ENCODE measurements at places on chromosomes 12 and 14. TPM values are rescaled to one million over a fixed set of nuclear protein-coding genes. Genes with fewer than 3 reads are reported as not detected.

ADAM21 gene
- not detected for total RNA-seq

DNA sequence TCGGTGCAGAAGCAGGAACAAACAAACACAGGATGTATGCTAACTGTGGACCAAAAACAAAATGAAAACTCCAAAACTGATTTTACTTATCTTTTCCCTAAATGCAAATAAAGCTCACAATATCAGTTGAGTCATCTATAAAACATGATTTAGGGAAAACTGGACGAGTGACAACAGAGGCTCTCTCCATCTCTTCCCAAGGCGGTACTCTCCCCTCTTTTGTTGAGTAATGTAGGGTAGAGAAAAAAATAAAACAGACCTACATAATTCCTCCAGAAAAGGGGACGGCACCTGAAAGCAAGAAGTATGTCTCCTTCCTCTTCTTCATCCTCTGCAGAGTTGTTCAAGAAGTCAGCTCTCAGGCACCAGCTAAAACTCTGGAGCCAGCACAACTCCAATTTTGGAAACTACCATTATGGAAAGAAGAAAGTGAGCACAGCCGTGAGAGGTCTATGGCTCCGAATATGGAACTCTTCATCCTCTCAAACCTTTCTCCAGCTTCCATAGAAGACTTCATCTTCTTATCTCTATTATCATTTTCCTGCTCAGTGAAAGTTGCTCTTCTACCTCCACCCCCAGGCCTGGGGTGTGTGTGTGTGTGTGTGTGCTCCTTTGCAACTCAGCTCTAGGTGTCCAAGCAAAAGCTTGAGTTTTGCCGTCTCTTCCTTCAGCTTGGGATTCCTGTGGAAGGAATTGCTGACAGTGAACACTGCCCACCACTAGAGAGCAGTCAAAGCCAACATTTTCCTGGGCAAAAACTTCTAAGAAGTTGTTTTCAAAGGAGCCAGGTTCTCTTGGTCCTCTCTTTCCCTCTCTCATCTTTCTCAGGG lies 155.4 kb downstream of the DIO2 start:
- DNase-seq = peak; percentile 63

KRT85 gene
- total RNA-seq = not detected

GRCh38 chr12:118059341-118060191 lies 1.4 kb downstream of the WSB2 start:
- peak; percentile 33 for DNase-seq

- DNase-seq = no peak
Measured at GRCh38 chr14:88985654-88986053, 161.2 kb downstream of the TTC8 start.

C12orf54 gene
- total RNA-seq = not detected

DNA sequence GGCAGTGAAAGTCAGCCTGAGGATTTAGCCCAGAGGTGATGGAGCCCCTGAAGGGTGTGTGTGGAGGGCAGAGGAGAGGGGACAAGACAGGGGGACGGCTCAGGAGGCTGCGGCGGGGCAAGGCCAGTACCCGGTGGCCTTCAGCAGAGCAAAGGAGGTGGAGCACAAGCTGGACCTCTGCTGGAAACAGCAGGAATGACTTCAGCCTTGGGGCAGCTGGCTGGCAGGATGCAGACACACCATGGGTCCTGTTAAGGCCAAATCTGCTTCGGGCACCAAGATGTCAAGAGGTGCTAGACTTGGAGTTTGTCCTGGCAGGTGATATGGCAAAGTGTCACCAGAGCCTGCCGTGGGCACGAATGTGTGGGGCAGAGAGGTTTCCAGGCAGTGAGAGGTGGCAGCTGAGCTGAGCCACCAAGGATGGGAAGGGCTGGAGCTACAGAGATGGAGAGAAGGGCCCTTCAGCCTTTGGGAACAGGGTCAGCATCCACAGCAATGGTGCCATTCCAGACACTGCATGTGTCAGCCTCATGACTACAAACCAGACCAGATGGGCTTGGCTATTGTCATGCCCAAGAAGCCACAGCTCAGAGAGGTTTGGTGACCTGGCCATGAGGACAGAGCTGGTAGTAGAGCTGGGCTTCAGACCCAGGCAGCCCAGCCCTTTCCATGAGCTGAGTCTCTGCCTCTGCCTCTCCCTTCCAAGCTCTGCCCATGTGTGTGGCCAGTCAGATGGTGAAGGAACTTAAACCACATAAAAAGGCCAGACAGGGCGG lies 91.9 kb downstream of the LGMN start:
- DNase-seq = peak; percentile 13

GRCh38 chr12:111757361-111758119 lies 9.2 kb upstream of the ALDH2 start:
- DNase-seq = no peak

- peak; percentile 60 for DNase-seq
Measured at GRCh38 chr14:88063811-88064210, 58.9 kb downstream of the GPR65 start.

DNA sequence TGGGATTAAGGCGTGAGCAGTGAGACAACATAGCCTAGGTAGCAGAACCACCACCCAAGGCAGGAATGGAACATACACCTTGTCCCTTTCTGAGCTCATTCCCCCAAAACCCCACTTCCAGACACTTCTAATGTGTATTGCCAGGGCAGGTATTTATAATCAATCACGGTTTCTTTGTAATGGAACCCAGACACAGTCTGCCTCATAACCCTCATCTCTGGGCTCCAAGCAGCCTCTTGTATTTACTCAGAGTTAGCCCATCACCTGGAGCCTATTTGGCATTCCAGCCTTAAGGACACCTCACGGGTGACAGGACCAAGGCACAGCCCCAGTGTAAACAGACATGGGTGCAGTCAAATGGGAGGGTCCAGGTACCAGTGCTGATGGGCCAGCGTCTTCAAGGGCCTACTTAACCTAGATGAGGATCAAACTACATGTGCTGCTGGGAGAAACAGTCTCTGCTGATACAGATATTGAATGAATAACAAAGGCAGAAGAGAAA lies 2.5 kb upstream of the HIGD1C start:
- no peak for DNase-seq

DNA sequence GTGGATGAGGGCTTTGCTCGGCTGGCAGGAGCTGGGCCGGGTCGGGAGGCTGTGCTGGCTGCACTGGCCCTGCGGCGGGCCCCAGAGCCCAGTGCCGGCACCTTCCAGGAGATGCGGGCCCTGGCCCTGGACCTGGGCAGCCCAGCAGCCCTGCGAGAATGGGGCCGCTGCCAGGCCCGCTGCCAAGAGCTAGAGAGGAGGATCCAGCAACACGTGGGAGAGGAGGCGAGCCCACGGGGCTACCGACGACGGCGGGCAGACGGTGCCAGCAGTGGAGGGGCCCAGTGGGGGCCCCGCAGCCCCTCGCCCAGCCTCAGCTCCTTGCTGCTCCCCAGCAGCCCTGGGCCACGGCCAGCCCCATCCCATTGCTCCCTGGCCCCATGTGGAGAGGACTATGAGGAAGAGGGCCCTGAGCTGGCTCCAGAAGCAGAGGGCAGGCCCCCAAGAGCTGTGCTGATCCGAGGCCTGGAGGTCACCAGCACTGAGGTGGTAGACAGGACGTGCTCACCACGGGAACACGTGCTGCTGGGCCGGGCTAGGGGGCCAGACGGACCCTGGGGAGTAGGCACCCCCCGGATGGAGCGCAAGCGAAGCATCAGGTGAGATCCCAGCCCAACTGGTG lies 11.5 kb downstream of the ARHGEF40 start:
- no peak for DNase-seq

GRCh38 chr12:106710143-106710893 lies 64.2 kb upstream of the RIC8B start:
- DNase-seq = no peak

DNA sequence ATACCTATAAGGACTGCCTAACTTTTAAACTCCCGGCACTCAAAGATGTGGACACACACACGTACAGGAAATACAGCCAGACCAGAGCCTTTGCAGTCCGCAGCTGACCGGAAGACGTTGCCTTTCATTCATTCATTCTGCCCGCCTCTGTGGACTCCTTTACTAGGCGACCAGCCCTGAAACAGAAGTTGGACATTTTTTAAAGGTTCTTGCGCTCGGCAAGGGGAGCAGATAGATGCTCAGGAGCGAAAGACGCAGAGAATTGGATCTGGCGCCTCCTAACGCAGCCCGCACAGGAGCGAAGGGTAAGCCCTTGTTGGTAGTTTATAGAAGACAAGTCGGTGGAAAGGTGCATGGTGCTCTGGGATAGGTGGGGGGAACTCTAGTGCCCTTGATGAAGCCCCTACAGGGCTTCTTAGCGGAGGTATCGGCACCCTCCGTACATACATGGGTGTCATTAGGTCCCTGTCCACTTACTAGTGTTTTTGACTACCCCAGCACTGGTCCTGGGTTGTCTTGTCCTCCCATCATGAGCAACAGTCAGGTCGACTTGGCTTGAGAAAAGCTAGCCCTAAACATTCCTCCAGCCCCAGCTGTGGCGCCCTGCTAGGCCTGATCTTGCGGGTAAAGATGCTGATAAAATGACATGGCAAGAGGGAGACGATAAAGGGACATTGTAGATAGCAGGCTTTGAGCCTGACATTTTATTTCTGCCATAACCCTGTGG lies at the start of gene KDM2B:
Gene KDM2B, minus strand, starts transcription at position 65 of the 727 bp plus-strand sequence. CDS start 112 bp downstream, outside the sequence.
- peak; percentile 67 for DNase-seq

- no peak for DNase-seq
Measured at GRCh38 chr14:98682726-98683125, 589.3 kb downstream of the BCL11B start.

MYO1H gene
- total RNA-seq = not detected

- no peak for DNase-seq
Measured at GRCh38 chr12:106766393-106766826, 8.1 kb upstream of the RIC8B start.

GRCh38 chr12:114847441-114848035 lies 163.6 kb upstream of the TBX3 start:
- no peak for DNase-seq

ACVRL1 gene
- total RNA-seq = 0.05 TPM

KLRC3 gene
- total RNA-seq = 1.7 TPM

DNA sequence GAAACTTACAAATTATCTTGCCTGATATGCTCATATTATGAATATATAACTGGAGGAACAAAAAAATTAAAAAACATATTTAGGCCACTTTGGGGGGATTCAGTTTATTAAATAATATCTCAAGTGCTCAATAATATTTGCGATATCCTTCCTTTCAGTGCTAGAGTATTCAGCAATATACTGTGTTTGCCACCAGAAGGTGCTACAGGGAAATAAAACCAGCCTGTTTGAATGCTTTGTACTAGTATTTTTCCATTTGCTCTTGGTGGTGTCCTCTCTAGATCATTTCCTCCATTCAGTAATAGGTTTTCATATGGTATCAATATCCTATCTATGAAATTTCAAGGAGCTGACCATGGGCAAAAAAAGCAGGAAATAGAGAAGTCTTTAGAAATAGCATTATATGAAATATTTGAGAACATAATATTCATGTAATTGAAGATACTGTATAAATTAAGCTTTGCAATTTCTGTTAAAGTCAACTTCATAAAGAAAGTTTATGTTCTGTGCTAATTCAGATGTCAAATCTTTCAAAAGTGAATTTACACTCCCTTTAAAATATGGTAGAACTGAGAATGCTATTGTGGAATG lies 106.2 kb upstream of the NAV3 start:
- DNase-seq = peak; percentile 77

DNA sequence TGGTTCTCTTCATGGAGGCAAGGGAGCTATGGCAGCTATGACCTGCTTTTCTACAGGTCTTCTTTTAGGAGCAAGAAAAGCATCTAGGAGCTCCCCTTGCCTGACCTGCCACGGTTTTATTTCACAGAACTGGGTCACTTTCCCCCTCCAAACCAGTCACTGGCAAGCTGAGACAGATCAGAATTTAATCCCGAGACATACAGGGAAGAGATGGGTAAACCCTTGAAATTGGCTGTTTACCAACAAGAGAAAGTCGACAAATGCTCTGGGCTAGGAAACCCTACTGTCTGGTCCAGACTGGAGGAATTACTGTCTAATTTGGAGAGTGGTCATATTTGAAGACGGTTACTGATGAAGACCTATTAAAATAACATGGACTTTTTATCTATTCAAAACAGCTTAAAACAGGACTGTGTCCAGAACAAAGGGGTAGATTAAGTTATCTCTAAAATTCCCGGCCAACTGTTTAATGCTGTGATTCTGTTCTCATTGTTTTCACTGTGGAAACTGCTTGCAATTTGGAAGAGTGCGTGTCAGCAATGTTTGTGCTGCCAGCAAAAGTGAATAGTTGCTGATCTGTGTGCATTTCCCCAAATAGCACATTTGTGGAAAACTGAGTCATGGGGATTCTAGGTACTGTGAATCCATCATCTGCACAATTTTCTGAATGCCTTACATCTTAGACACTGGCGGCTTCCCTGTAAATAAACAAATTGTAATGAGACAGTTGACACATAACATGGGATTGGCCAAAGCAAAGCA lies 73.4 kb upstream of the EEA1 start:
- DNase-seq = no peak

GRCh38 chr12:101780599-101780998 lies 41.3 kb upstream of the SYCP3 start:
- no peak for DNase-seq

FKBP4 gene
- 70.1 TPM for total RNA-seq

SFSWAP gene
- total RNA-seq = 18.0 TPM

ANO4 gene
- 30.6 TPM for total RNA-seq

GRCh38 chr14:21852775-21853174 lies 179.2 kb upstream of the OR4E1 start:
- DNase-seq = no peak

GRCh38 chr12:59322473-59322872 lies 273.4 kb upstream of the SLC16A7 start:
- peak; percentile 81 for DNase-seq

Data from SK-MEL-5 (cell line).